Endothelial cell of umbilical vein (primary cell): ENCODE measurements at places on chromosomes 4 and X. TPM values are rescaled to one million over a fixed set of nuclear protein-coding genes. Genes with fewer than 3 reads are reported as not detected.

The TMSB15B gene
- polyA plus RNA-seq = 12.1 and 14.5 TPM in 2 replicates

The PLK4 gene
- polyA plus RNA-seq = 10.6 and 13.7 TPM in 2 replicates

The FANCB gene
- 0.64 and 1.3 TPM in 2 replicates for polyA plus RNA-seq

DNA sequence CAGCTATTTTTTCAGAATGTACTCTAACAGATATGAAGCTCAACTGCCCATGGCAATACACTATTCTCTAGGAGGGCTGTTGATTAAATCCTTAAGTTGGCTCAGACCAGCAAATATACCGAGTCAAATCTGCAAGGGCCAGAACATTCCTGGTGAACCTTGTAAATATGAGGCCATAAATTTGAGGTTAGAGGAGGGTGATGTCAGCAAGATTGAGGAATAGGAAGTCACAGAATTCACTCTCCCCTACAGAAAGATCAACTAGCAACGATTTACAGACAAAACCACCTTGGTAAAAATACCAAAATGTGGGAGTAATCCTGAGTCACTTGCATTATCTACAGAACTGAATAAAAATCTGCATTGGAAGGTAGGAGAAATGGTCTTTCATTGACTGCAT is 399.3 kb downstream of the GPM6A start:
- no peak for DNase-seq

GRCh38 chr4:48778431-48779094 is 1.5 kb downstream of the FRYL start:
- DNase-seq = peak; percentile 52

DNA sequence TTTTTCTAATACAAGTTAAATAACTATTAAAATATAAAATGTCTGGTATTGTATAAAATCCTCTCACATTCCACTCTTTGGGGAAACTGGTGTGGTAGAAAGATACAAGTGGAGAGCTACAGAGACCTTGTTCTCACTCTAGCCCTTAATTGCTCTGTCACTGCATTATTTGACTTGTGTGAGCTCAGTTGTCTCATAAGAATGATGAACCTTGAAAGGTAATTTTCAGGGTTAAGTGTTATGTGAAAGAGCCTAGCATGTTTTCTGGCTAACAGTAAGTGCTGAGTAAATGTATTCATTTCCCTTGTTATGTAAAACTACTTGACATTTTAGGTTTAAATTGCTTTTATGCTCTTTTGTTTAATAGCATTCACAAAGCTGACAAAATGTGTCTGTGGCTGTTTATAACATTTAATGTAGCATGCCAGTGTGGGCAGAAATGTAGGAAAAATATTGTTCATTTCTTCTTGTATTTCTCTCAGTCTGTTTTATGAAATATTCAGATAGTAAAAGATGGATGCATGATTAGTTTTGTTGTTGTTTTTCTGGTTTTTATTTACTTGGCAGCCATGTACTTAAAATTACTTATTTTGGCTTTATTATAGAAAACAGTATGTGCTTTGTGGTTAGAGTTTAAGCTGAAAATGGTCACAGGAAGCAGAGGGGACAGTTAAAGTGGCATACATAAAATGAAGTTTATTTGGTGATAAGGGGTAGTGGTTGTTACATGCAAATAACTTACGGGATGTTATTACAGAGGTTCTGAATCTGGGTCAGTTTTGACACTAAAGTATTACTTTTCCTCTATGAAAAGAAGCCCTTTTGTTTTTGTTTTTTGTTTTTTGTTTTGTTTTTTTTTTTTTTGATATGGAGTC is 29.2 kb downstream of the SLAIN2 start:
- DNase-seq = no peak

- no peak for DNase-seq
These were observed 32.1 kb upstream of the GK start for GRCh38 chrX:30620980-30621618.
